ENCODE measurements at places on chromosomes 1 and 21. TPM values are rescaled to one million over a fixed set of nuclear protein-coding genes. Genes with fewer than 3 reads are reported as not detected.

DNA sequence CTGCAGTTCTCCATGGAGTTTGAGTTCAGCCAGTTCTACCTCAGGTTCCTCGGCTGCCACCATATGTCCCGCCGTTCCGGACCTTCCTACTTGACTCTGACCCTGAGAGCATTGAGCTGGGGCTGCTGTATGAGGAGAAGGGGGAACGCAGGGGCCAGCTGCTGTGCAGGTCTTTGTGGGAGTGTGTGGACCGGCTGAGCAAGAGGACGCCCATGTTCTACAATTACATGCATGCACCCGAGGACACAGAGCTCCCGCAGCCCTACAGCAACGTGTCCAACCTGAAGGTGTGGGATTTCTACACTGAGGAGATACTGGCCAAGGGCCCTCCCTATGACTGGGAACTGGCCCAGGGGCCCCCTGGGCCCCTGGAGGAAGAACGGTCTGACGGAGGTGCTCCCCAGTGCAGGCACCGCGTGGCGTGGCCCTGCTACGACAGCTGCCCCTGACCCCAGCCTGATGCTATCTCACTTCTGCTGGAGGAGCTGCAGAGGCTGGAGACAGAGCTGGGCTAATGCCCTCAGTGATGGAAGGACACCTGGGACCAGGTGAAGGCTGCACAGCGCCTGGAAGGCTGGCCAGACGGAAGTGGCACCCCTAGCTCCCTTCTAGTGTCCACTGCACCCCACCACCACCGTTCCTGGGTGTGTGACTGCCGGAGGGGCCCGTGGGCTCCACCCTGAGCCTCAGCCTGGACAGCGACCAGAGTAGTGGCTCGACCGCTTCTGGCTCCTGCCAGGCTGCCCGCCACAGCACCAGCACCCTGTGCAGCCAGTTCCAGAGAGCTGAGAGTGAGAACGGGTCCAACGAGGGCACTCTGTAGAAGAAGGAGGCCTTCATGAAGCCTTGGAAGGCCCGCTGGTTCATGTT is 20.8 kb upstream of the NPPB start:
- H3K4me1 ChIP-seq = peaks cover 12% of the 10 kb centered on the region
- H3K4me3 ChIP-seq = no peak overlapping the region
- DNase-seq = no peak
- H3K36me3 ChIP-seq = no peaks in the 10 kb centered on the region
- H3K27ac ChIP-seq = no peak overlapping the region

- no peaks in the 10 kb centered on the region for H3K4me1 ChIP-seq
- H3K4me3 ChIP-seq = no peak overlapping the region
- no peaks in the 10 kb centered on the region for H3K27me3 ChIP-seq
- no peak overlapping the region for H3K27ac ChIP-seq
Measured at GRCh38 chr1:40353082-40353481, 20.4 kb upstream of the SMAP2 start.

GRCh38 chr1:207794861-207795260 is 43.0 kb downstream of the CD46 start:
- no peak overlapping the region for H3K27ac ChIP-seq
- no peak overlapping the region for H3K4me3 ChIP-seq
- peaks cover 8% of the 10 kb centered on the region for H3K4me1 ChIP-seq
- no peak for DNase-seq
- peaks cover 25% of the 10 kb centered on the region for H3K36me3 ChIP-seq
- H3K27me3 ChIP-seq = no peaks in the 10 kb centered on the region

DNA sequence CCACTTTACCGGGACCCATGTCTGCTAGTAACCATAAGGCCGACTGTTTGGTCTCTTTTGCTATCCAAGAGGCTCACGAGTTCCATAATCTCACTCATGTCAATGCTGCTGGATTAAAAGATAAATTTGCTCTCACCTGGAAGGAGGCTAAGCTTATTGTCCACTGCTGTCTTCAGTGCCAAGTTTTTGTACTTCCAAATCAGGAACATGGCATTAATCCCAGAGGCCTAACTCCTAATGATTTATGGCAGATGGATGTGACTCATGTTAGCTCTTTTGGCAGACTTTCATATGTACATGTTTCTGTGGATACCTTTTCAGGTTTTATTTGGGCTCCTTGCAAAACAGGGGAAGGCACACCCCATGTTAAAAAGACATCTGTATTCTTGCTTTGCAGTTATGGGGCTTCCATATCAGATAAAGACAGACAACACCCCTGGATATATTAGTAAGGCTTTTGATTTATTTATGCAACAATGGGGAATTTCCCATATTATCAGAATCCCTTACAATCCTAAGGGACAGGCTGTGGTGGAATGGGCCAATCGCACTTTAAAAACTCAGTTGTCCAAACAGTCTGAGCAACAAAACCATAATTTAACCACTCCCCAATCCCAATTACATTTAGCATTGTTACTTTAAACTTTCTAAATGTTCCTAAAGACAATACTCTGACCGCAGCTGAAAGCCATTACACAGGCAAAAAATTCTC is 162.7 kb downstream of the IER5 start:
- H3K36me3 ChIP-seq = no peaks in the 10 kb centered on the region
- no peaks in the 10 kb centered on the region for H3K27me3 ChIP-seq

GRCh38 chr1:210143465-210144062 is 89.0 kb upstream of the SERTAD4 start:
- H3K27me3 ChIP-seq = no peaks in the 10 kb centered on the region
- no peak overlapping the region for H3K27ac ChIP-seq
- DNase-seq = peak; percentile 70

GRCh38 chr1:62903982-62904855 is 120.3 kb downstream of the ATG4C start:
- H3K27ac ChIP-seq = no peak overlapping the region
- H3K4me1 ChIP-seq = no peaks in the 10 kb centered on the region
- no peaks in the 10 kb centered on the region for H3K36me3 ChIP-seq
- H3K27me3 ChIP-seq = no peaks in the 10 kb centered on the region

DNA sequence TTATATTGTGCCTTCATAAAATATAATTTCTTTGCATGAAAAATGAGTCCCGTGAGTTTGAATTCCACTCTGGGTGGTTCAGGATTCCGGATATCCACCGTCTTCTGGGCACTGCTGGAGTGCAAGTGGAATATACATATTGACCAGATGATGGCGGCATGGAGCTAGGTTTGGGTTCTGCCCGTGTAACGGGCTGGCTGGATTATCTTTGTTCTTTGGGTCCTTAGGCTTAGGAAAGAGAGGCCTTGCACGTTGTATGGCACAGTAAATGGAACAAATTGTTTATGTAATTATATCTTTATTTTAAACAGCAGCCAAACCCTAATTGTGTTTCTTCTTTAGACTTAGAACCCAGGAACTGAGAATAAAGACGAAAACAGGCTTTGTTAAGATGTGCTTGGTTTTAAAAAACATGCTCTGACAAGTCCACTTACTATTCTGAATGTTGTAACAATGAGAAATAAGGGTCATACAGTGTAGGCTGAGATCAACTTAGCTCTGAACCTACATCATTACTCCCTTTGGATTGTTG is 13.5 kb upstream of the ACBD6 start:
- no peaks in the 10 kb centered on the region for H3K27me3 ChIP-seq
- no peaks in the 10 kb centered on the region for H3K36me3 ChIP-seq
- peaks cover 6% of the 10 kb centered on the region for H3K4me1 ChIP-seq
- DNase-seq = no peak
- H3K27ac ChIP-seq = no peak overlapping the region

- H3K4me1 ChIP-seq = no peaks in the 10 kb centered on the region
- no peaks in the 10 kb centered on the region for H3K27me3 ChIP-seq
- no peak for DNase-seq
- H3K27ac ChIP-seq = no peak overlapping the region
- no peak overlapping the region for H3K4me3 ChIP-seq
Measured at GRCh38 chr1:19325368-19325957, 13.3 kb downstream of the SLC66A1 start.

DNA sequence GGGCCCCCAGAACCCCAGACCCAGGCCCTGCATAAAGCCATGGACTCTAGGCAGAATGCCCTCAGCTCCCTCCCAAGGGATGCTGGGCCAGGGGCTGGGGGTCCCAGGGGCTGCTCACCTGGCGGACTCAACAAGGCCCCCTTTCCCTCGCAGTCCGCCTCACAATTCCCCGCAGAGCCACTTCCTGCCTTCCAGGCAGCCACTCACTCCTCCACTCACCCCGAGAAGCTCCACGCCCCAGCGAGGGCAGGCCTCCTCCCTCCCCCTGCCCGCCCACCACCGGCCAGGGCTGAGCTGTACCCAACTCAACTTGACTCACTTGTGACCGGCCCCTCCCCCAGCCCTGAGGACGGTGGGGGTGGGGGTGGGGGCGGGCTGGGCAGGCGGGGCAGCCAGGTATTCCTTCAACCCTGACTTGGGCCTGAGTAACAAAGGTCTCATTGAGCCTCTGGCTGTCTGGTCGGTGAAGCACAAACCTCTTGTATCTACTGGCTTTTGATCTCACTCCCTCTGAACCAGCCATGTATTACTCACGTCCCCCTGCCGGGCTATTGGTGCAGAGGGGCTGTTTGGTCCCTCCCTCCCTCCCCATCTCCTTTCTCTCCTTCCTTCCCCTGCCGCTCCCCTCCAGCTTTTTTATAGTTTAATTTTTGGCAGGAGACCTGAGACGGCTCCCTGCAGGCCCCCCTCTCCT is 5.9 kb downstream of the BLACAT1 start:
- H3K27me3 ChIP-seq = peaks cover 73% of the 10 kb centered on the region
- peaks cover 19% of the 10 kb centered on the region for H3K4me1 ChIP-seq
- no peak overlapping the region for H3K27ac ChIP-seq
- H3K4me3 ChIP-seq = no peak overlapping the region
- no peaks in the 10 kb centered on the region for H3K36me3 ChIP-seq

- DNase-seq = no peak
- H3K27ac ChIP-seq = peak overlapping the region; percentile 85
- H3K4me3 ChIP-seq = no peak overlapping the region
- H3K4me1 ChIP-seq = peaks cover 28% of the 10 kb centered on the region
- peaks cover 7% of the 10 kb centered on the region for H3K36me3 ChIP-seq
Measured at GRCh38 chr1:41109310-41110197, 88.0 kb upstream of the SLFNL1 start.

GRCh38 chr1:113434874-113435175 is 44.5 kb downstream of the MAGI3 start:
- H3K36me3 ChIP-seq = no peaks in the 10 kb centered on the region
- H3K4me3 ChIP-seq = no peak overlapping the region
- H3K4me1 ChIP-seq = no peaks in the 10 kb centered on the region
- H3K27ac ChIP-seq = no peak overlapping the region

GRCh38 chr1:81513796-81514354 is 286.9 kb upstream of the ADGRL2 start:
- H3K27me3 ChIP-seq = no peaks in the 10 kb centered on the region
- no peak for DNase-seq
- H3K27ac ChIP-seq = no peak overlapping the region
- no peak overlapping the region for H3K4me3 ChIP-seq

DNA sequence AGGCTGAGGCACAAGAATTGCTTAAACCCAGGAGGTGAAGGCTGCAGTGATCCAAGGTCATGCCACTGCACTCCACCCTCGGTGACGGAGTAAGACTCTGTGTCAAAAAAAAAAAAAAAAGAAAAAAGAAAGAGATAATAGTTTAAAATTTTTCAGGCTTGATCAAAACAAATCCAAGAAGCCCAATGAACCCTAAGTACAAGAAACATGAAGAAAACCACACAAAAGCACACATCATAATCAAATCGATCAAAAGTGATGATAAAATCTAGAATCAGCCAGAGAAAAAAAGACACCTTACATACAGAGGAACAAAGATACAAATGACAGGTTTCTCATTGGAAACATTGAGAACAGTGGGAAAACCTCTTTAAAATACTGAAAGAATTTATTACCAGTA is 31.5 kb downstream of the LDLRAD1 start:
- DNase-seq = no peak
- no peak overlapping the region for H3K4me3 ChIP-seq
- H3K36me3 ChIP-seq = no peaks in the 10 kb centered on the region
- no peak overlapping the region for H3K27ac ChIP-seq

DNA sequence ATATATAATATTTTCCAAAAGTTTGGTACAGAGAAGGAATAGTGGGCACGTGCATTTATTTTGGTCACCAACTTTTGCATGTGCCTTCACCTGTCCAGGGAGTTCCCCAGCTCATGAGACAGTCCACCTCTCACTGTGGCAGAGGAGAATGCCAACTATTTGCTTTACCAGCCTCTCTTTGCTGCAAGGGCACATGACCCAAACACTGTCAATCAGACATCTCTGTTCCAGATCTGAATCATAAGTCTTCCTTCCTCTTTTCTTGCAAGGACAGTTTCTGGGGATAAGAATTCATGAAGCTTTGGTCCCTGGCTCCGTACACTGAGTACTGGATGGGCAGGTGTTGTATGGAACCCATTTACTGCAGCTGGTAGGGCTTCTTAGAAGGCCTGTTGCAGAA is 38.6 kb downstream of the C1orf87 start:
- H3K36me3 ChIP-seq = no peaks in the 10 kb centered on the region
- no peak overlapping the region for H3K4me3 ChIP-seq
- H3K27me3 ChIP-seq = no peaks in the 10 kb centered on the region
- peaks cover 16% of the 10 kb centered on the region for H3K4me1 ChIP-seq
- no peak for DNase-seq

GRCh38 chr1:36157115-36157903 is 1.3 kb downstream of the MAP7D1 start:
- DNase-seq = no peak
- peak overlapping the region; percentile 77 for H3K4me3 ChIP-seq
- H3K4me1 ChIP-seq = peaks cover 71% of the 10 kb centered on the region
- peak overlapping the region; percentile 95 for H3K27ac ChIP-seq
- H3K36me3 ChIP-seq = no peaks in the 10 kb centered on the region
- H3K27me3 ChIP-seq = no peaks in the 10 kb centered on the region

GRCh38 chr1:166980818-166981217 is 5.5 kb upstream of the ILDR2 start:
- no peaks in the 10 kb centered on the region for H3K36me3 ChIP-seq
- peaks cover 5% of the 10 kb centered on the region for H3K4me1 ChIP-seq
- no peaks in the 10 kb centered on the region for H3K27me3 ChIP-seq

GRCh38 chr1:115977499-115978258 is 1.4 kb downstream of the SLC22A15 start:
- no peaks in the 10 kb centered on the region for H3K36me3 ChIP-seq
- DNase-seq = peak; percentile 74
- peak overlapping the region; percentile 80 for H3K4me3 ChIP-seq
- peak overlapping the region; percentile 90 for H3K27ac ChIP-seq
- no peaks in the 10 kb centered on the region for H3K27me3 ChIP-seq

GRCh38 chr1:20150326-20150705 is 11.2 kb downstream of the PLA2G2F start:
- no peaks in the 10 kb centered on the region for H3K36me3 ChIP-seq
- H3K27ac ChIP-seq = no peak overlapping the region
- DNase-seq = no peak
- H3K27me3 ChIP-seq = no peaks in the 10 kb centered on the region
- H3K4me3 ChIP-seq = no peak overlapping the region
- H3K4me1 ChIP-seq = peaks cover 29% of the 10 kb centered on the region

Gene TPTE
- total RNA-seq = not detected

Gene MAP7D1
- 89.9 TPM for total RNA-seq

Gene TEDDM1
- not detected for total RNA-seq

Gene DEPDC1
- 0.72 TPM for total RNA-seq

Gene MARCKSL1
- total RNA-seq = 24.6 TPM

Gene CCDC190
- not detected for total RNA-seq

Gene KCNA3
- total RNA-seq = 1.4 TPM

Gene HES4
- 34.8 TPM for total RNA-seq

Gene YOD1
- total RNA-seq = 50.7 TPM

All from suprapubic skin (tissue), 4 donors.